ENCODE measurements at places on chromosomes 2 and 18. TPM values are rescaled to one million over a fixed set of nuclear protein-coding genes. Genes with fewer than 3 reads are reported as not detected.

Gene SERPINB11
- not detected for polyA plus RNA-seq

Gene SERPINB10
- not detected for polyA plus RNA-seq

Gene ABCG5
- 18.7 TPM for polyA plus RNA-seq

Gene NTSR2
- polyA plus RNA-seq: not detected

Gene CXCR1
- polyA plus RNA-seq: 1.1 TPM

Gene AP1S3
- 1.1 TPM for polyA plus RNA-seq

Gene GATA6
- 1.8 TPM for polyA plus RNA-seq

Gene UGT1A3
- polyA plus RNA-seq: 7.0 TPM

Gene SULT1C2
- 1.1 TPM for polyA plus RNA-seq

Gene KIF1A
- 0.03 TPM for polyA plus RNA-seq

Gene ARMC9
- 1.4 TPM for polyA plus RNA-seq

Gene CD28
- 0.08 TPM for polyA plus RNA-seq

Gene ALPG
- not detected for polyA plus RNA-seq

Gene FER1L5
- not detected for polyA plus RNA-seq

Gene CYB5A
- 1,639 TPM for polyA plus RNA-seq

Gene HOXD13
- not detected for polyA plus RNA-seq

Gene SPATS2L
- polyA plus RNA-seq: 49.9 TPM

Gene EVA1A
- polyA plus RNA-seq: 93.2 TPM

Gene APLF
- polyA plus RNA-seq: 0.18 TPM

Gene ZNF804A
- 0.07 TPM for polyA plus RNA-seq

Gene DNAJC10
- polyA plus RNA-seq: 16.3 TPM

Gene KCNE4
- polyA plus RNA-seq: 0.19 TPM

Gene ERMN
- polyA plus RNA-seq: 0.05 TPM

Gene TP53I3
- polyA plus RNA-seq: 11.4 TPM

Gene SPEG
- polyA plus RNA-seq: 0.96 TPM

Gene APCDD1
- 2.1 TPM for polyA plus RNA-seq

Gene AKAIN1
- polyA plus RNA-seq: not detected

Gene LYPD6B
- polyA plus RNA-seq: 0.13 TPM

Gene RIT2
- polyA plus RNA-seq: not detected

Gene ALK
- polyA plus RNA-seq: not detected

Gene MCM6
- polyA plus RNA-seq: 2.9 TPM

Gene RAB17
- 80.2 TPM for polyA plus RNA-seq

Gene CXCR4
- polyA plus RNA-seq: 6.4 TPM

Gene GPR45
- polyA plus RNA-seq: not detected

Gene CHPF
- 31.1 TPM for polyA plus RNA-seq

Gene RBKS
- polyA plus RNA-seq: 15.8 TPM

Gene RAPGEF4
- polyA plus RNA-seq: 9.1 TPM

Gene ADCYAP1
- polyA plus RNA-seq: not detected

Gene CNGA3
- polyA plus RNA-seq: not detected

Gene CKAP2L
- 0.91 TPM for polyA plus RNA-seq

Gene MOCOS
- 13.0 TPM for polyA plus RNA-seq

Gene GCG
- polyA plus RNA-seq: not detected

Gene CDH7
- polyA plus RNA-seq: not detected

All from liver (tissue), 10 donors.